ENCODE measurements at places on chromosomes 4 and X.

DNA sequence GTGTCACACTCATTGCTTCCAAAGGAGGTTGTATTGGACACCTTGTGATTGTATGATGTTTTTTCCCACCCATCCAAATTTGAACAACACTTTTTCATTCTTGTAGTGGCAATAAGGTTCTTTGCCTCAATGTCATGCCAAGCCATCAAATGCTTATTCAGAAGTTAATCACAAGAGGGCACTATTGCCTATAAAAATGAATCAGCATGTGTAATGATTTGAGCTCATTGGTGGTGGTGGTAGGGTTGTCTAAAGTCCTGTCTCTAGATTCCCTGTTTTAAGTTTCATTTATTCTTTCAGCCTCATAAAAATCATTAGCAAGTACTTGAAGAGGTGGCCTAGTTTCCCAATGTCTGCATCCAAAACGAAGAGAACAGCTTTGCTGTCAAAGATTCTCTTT, 37.0 kb downstream of the IRS4 start:
- DNase-seq, result no peak

GRCh38 chrX:136196691-136197155, 49.4 kb downstream of the FHL1 start:
- DNase-seq, result no peak

DNA sequence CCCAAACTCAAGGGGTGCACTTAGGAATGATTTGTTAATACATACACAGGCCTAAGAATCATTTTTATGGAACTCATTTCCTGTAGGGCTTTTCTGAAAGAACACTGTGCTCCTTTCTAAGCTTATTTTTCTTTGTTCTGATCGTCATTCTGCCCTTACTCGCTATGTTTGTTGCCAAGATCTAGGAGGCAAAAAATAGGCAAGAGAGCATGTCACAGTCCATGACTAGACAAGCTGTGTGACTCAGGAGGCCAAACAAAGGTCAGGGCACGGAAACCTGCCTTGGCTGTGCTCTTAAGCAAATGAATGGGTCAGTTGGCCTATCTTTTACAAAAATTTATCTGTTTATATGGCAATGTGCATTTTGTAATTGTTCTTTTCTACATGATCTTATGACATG, 42.5 kb upstream of the C1GALT1C1 start:
- DNase-seq, result no peak

- DNase-seq, result no peak
These were observed 877.8 kb downstream of the FAM133A start for GRCh38 chrX:94551831-94552230.

- no peak for DNase-seq
These were observed 58.2 kb upstream of the FAM9C start for GRCh38 chrX:13102636-13103035.

Measured in activated naive CD4-positive, alpha-beta T cell treated with Interleukin-2 at 50 U/mL for 16 hours (primary cell).